CD4-positive, alpha-beta T cell treated with Interleukin-12 subunit alpha and Interleukin-12 subunit beta, for 1 hour (primary cell): ENCODE measurements at places on chromosomes 11 and 22.

GRCh38 chr11:85896876-85897275 lies 41.7 kb downstream of the CCDC83 start:
- no peak for DNase-seq

DNA sequence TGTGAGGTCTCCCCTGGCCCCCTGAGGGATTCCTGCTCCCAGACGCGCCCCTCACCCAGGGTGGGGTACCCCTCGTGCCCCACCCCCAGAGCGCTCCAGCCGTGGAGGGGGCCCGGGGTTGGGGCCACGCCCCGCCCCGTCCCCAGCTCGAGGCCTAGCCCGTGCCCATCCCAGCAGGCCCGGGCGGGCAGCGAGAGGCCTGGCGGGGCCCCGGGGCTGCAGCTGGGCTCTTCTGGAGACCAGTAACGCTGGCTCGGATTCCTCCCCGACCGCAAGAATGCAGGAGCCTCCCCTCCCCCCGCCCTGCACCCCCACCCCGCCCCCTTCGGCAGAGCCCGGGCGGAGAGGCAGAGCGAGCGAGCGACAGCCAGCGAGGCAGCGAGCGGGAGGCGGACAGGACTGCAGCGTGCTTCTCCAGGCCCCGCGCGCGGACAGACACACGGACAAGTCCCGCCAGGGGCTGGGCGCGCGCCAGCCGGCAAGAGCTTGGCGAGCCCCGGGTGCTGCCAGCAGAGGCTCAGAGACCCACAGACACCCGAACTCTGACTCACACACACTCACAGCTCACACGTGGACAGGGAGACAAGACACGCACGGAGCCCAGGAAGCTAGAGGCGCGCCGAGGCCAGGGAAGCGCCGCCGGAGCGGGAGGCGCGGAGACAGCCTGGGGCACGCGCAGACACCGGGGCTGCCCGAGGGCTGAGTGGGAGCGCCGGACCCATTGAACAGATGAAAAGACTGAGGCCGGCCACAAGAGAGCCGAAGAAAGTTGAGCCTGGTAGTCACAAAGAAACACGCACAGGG lies 15.2 kb downstream of the BCL9L start:
- peak; percentile 66 for DNase-seq

GRCh38 chr11:97502201-97502600 lies 1112.4 kb downstream of the JRKL start:
- no peak for DNase-seq

- no peak for DNase-seq
These were observed 1.8 kb downstream of the ST3GAL4 start for GRCh38 chr11:126357055-126357962.

- DNase-seq = peak; percentile 26
These were observed 15.1 kb downstream of the TBC1D22A start for GRCh38 chr22:46777609-46777970.

DNA sequence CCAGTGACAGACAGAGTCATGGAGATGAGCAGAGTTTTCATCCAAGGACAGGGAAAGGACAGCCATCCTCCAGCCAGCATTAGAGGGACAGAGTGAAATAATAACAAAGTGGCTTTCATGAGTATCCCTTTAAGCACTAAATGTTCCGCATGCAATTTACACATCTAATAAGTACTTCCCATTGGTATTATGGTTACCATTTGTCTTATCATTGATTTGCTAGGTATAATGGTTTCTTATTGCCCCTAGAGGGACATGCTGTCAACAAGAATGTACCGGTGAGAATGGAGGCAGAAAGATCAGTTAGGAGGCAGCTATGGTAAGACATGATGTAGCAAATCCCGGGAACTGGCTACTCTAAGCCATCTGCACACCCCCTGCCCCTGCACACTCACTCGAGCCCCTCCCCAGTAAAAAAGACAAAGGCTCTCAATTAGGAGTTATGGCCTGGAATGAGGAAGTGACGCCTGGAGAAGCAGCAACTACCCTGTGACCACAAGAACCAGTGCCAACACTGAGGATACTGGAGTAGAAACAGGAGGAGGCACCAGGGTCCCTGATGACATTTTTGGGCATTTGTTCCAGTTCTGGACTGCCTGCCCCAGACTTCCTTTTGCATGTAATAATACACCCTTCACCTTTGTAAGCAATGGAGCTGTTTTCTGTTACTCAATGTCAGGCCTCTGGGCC lies 30.2 kb upstream of the HMGXB4 start:
- no peak for DNase-seq

DNA sequence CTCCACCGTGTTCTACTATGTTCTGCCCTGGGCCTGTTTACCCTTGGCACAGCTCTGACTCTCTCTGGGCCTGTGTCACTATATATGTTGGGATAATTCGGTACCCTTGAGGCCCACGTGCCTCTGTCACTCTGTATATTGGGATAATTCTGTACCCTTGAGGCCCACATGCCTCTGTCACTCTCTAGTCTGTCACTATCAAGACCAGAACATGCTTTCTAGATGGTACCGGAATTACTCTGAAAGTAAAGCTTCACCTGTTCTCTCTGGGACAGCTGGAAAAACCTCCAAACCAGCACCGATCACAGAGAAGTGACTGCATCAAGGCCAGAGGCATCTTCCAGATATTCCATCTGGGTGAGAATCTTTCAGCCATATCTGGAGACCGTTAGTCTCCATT lies 9.3 kb upstream of the FCHSD2 start:
- DNase-seq = no peak

- DNase-seq = no peak
These were observed 381.7 kb downstream of the AASDHPPT start for GRCh38 chr11:106459135-106459534.

DNA sequence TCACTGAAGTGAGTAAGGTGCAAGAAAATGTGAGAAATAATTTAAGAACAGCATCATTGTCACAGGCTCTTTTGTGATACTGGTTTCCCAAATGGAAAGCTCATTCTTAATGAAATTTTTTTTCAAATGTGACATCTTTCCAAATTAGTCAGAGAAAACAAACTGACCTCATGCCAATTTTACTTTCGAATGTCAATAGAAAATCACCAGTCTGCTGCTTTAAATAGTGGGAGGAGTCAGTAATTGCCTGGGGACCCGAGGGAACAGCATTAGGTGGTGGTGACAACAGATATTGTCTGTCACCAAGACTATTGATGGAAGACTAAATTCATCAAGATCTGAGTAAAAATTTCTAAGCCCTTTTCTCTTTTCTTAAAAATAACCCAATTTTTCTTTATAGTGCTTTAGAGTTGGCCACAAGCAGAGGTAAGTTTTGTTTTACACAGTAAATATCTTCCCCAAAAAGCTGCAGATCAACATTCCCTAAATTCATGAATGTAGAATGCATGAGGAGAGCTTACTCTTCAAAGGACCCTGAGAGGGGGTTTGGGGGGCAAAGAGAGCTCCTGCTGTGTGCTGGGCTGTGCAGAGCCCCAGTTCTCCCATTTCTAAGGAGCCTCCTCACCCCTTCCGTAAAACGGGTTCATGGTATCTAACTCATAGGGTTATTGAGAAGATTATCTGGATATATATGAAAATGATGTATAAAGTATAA lies 95.1 kb downstream of the PIWIL4 start:
- DNase-seq = no peak

DNA sequence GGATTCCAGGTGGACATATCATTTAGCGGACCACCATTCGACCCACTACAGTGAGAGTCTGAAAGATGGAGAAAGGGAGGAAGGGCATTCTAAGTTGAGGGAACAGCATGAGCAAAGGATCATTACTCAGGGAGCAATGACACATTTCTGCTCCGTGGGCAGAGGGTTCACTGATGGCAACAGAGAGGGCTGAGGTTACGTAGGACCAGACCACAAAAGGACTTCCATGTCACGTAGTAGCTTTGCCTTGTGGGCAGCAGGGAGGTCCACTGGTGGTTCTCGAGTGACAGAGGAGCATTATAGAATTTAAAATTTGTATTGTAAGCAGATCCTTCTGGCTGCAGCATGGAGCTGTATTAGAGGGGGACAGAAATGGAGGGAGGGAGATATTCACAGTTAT lies 109.7 kb upstream of the NAV2 start:
- no peak for DNase-seq

DNA sequence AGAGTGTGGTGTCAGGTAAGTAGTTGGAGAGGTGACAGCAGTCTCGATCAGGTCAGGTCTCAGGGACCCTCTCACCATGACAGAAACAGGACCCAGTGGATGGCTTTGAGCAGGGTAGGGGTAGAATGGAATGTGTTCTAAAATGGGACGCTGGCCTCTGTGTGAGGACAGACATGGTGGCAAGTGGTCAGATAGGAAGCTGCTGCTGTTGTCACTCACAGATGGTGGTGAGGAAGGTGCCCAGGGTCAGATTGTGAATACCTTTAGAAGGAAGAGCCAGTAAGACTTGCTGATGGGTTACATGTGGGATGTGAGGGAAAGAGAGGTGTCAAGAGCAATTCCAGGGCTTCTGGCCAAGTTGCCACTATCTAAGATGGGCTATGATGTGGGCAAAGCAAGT lies 596.3 kb downstream of the NTM start:
- no peak for DNase-seq

- DNase-seq = no peak
These were observed 103.8 kb downstream of the FAM168A start for GRCh38 chr11:73493956-73494598.

DNA sequence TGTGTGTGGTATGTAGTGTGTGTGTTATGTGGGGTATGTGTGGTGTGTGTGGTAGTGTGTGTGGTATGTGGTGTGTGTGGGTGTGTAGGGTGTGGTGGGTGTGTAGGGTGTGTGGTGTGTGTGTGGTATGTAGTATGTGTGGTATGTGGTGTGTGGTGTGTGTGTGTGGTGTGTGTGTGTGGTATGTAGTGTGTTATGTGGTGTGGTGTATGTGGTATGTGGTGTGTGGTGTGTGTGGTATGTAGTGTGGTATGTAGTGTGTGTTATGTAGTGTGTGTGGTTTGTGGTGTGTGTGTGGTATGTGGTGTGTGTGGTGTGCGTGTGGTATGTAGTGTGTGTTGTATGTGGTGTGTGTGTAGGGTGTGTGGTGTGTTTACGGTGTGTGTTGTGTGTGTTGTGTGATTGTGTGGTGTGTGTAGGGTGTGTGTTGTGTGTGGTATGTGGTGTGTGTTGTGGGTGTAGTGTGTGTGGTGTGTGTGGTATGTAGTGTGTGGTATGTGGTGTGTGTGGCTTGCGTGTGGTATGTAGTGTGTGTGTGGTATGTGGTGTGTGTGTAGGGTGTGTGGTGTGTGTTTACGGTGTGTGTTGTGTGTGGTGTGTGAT lies 4.2 kb upstream of the PPP6R2 start:
- DNase-seq = no peak

DNA sequence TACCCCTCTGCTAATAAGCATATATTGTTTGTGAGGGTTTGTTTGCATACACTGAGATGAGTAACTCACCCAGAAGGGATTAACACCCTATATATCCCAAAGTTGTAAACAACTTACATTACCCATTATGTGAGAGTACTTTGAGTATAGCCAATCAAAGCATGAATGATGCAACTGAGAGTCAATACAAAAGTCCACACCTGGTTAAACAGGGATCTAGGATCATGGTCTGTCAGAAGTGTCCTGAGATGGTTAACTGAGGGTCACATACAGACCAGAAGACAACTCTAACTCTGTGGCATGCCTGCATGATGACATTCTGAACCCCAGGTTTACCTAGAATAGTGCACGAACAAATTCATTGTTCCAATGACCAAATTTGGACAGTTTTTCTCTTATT lies 17.4 kb upstream of the OR10A5 start:
- no peak for DNase-seq

DNA sequence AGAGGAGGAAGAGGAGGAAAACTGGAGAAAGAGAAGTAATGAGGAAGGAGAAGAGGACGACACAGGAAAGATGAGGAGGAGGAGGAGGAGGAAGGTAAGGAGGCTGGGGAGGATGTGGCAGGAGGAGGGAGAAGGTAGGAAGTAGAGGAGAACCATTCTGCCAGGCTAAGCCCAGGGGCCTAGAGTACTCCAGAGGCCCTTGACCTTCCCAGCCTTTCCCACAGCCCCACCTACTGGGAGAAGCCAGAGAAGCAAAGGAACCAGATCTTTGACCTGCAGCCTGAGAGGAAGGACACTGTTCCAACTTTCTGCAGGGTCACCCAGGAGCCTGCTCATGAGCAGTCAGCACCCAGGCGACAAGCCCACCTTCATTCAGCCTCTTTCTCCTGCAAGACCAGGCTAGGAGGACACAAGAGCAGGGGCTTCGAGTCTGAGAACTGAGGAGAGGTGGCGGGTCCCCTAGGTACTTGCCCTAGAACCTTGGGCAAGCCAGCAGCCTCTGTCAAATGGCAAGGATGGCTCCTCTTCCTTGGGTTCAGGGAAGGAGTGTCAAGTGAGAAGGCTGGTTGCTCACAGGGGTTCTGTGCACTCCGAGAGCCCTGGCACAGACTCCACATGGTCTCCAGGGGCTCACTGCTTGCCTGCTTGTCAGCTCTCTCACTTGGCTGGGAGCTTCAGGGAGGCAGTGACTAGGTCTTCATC lies 27.9 kb upstream of the OAF start:
- no peak for DNase-seq

DNA sequence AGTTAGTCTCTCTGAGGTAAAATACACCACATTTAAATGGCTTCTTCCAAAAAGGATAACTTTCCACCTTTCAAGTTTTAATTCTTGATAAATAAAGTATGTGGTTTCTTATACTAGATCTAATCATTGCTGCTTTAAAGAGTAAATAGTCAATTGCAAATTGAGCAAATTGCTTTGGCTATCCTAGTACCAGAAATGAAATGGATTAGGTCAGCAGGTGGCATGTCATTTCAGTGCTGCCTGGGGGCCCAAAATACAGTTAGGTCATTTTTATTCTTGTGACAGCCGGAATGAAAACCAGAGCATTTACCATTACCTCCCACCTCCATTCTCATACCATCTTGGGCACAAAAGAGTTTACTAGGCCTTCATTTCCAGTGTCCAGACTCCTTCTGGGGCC lies 70.2 kb downstream of the PHF21A start:
- DNase-seq = no peak

GRCh38 chr11:62445314-62445740 lies 26.5 kb downstream of the SCGB1A1 start:
- no peak for DNase-seq

- DNase-seq = no peak
These were observed 108.9 kb downstream of the MORC2 start for GRCh38 chr22:30859714-30860095.

DNA sequence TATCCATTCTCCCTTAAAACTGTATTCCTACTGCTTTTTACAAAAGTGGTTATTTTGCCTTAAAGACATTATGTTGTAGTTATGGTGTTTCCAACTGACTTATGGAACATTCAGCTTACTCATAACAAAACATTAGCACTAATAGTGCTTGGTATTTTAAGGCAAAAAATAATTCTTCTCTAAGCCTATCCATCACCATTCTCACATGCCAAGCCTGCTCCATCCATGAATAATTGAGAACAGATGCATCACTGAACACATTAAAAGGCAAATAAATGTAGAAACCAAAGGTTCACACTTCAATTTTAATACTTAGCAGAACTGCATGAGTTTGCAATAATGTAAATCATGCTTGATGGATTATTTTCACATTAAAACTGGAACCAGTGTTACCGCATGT lies 42.3 kb upstream of the DDI1 start:
- DNase-seq = no peak

GRCh38 chr11:16382638-16383380 lies 26.5 kb upstream of the SOX6 start:
- no peak for DNase-seq
